ENCODE measurements at places on chromosomes 12 and 14.
A peak's percentile ranks its signal among the peaks of the same experiment; 100 is the strongest.

DNA sequence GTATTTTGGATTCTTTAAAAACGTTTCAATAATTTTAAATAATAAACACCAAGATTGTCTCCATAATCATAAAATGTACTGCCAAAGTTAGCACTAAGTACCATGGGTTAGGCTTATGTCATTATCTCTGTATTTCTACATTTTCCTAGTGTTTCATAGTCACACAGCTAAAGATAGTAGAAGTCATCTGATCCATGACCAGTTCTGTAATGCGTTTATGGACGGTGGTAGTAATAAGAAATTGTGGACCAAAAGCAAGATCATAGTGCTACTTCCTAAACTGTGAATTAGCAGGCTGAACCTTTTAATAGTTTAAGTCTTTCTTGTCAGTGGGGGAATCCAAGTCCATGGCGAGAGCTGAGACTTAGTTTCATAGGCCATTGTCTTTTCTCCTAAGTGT, 142.1 kb downstream of the AKAP6 start:
- DNase-seq = no peak

- DNase-seq = no peak
These were observed 170.2 kb upstream of the HMGA2 start for GRCh38 chr12:65653946-65654629.

GRCh38 chr12:42643881-42644579, 54.5 kb upstream of the PRICKLE1 start:
- DNase-seq = no peak

GRCh38 chr12:51846911-51847642, 1.4 kb downstream of the FIGNL2 start:
- peak; percentile 49 for DNase-seq

DNA sequence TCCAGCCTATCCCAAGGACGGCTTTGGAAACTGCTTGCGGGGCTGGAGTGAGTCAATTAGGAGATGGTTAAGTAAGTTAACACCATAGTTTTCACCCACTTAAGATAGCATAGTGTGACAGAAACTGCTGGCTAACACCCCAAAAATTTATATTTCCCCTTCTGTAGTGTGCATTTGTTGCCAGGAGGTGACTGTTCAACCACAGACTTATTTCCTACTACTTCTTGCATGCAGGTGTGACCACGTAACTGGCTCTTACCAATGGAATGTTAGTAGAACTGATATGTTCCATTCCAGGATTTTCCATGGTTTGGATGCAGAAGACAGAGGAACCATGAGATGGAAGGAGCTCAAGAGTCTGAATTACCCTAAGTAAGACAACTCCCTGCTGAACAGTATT, 52.9 kb upstream of the SLC35F4 start:
- DNase-seq = no peak

GRCh38 chr14:78863143-78863542, 693.0 kb downstream of the NRXN3 start:
- DNase-seq = no peak

DNA sequence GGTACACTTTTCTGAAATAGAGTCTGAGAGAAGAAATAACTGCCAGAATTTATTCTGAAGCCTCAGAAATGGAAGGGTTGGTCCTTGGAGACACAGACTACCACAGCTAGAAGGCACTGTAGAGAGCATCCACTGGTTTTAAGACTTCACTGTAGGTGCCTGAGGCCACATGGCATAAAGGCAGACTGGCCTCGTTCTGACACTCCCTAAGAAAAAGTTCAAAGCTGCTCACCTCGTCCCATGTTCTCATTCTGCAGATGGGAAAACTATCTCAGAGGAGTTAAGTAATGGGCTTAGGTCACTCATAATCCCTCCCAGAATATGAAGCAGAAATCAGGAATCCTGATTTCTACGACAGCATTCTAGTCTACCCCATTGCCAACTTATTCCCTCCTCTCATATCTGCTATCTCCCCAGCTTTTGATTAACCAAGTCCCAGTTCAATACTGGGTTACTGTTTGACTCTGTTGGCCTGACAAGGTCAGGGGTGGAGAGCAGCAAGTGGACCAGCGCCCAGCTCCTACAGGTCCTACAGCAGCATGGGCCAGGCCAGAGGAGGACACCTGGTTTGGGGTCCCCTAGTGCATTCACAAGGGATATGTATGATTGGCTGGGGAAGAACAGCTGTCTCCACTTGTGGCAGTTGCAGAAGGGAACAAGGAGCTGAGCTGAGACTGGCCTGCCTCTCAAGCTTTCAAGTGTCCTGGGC, 3.7 kb downstream of the ITGA5 start:
- no peak for DNase-seq

DNA sequence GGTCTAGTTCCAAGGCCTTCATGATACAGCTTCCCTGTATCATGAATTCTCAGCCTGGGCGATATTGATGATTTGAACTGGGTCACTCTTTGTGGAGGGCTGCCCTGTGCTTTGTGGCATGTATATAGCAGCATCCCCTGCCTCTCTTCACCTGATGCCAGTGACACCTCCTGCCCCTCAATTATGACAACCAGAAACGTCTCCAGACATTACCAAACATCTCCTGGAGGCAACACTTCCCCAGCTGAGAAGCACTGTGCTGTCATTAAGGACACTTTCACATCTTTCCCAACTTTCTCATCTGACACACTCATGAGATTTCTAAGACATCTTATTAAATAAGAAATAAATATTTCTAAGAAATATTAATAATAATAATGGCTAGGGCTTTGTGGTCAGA, 315.3 kb downstream of the BCL11B start:
- no peak for DNase-seq

DNA sequence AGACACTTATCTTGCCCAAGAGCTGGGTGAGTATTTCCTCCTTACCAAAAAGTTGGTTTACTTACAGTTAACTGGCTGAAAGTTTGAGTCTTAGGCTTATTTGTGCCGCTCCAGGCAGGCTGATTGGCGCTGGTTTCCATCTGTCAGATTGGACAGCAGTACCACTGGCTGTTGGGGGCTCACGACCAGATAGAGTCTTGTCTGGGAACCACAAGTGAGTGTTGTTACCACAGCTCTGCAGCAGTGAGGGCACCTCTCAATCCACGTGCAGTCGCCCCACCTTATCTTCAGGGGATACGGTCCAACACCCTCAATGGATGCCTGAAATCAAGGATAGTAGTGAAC, 58.9 kb downstream of the DDX51 start:
- DNase-seq = no peak

GRCh38 chr14:71011479-71011878, 104.2 kb downstream of the PCNX1 start:
- DNase-seq = no peak

DNA sequence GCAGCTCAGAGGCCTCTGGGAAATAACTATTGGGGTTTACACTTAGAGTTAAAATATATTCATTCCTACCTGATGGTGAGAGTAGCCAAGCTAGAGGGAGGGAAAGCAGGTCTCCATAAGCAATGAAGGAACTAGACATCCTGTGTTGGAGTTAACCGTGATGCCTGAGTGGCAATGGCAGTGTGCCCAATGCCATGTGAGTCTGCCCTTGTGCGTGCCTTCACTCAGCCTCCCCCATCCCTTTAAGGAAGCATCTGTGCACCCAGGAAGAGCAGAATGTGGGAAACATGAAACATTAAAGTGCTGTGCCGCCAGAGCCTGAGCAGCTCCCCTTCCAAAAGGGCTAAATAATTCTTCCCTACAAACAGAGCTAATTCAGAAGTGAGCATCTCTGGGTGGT, 76.3 kb downstream of the COX16 start:
- no peak for DNase-seq

- DNase-seq = no peak
These were observed 232.1 kb upstream of the SEL1L start for GRCh38 chr14:81765651-81766275.

- DNase-seq = no peak
These were observed 3.7 kb downstream of the SLC38A1 start for GRCh38 chr12:46265102-46265501.

DNA sequence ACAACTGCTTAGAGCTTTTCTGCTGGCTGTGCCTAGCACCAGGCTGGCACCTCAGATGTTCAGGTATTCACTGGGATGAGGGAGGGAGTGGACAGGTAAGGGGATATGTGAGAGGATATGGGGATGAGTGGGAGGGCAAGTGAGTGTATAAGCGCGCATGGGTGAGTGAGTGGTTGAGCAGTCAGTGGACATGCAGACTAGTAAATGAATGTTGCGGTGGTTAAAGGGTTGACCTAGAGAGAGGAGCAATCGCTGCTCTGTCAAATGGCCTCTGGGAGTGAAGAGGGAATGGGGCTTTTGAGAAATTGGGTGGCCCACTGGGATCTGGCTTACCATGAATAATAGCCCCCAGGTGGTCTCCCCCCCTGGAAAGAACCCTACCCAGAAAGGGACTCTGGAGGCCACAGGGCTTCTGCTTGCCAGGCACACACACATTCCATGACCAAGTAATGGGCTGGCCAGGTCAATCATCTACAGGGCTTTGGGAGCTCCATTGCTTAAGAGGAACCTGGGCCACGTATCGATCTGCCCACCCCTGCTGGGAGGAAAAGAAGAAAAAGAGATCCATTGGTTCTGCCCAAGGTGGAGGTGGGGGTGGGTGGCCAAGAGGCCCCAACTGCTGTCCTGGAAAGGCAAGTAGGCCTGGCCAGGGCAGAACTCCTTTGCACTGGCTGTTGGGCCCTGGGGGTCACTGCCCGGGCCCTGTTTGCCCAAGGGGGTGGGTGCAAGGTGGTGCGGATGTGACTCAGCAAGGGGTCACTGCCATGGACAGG, 30.8 kb upstream of the ZFP36L1 start:
- DNase-seq = no peak

- DNase-seq = no peak
These were observed 18.8 kb downstream of the SLC6A12 start for GRCh38 chr12:195156-195555.

DNA sequence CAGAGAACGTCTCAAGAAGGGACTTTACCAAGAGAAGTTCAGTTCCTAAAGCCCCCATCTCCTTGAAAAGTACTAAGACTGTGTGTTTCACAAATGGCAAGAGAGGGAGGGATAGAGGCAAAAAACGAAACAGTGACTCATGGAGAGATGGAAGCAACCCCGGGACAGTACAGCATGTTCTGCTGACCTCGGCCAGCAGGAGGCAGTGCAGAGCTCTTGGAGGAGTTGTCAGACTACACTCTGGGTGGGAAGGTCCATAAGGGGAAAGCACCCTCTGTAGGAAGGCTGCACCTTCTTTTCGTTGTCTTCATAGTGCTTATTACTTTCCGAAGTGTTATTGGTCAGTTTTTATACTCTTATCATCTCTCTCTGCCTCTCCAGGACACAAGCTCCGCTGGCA, 525.2 kb upstream of the CCDC196 start:
- peak; percentile 50 for DNase-seq

GRCh38 chr12:28130625-28131598, 59.3 kb upstream of the CCDC91 start:
- DNase-seq = no peak

DNA sequence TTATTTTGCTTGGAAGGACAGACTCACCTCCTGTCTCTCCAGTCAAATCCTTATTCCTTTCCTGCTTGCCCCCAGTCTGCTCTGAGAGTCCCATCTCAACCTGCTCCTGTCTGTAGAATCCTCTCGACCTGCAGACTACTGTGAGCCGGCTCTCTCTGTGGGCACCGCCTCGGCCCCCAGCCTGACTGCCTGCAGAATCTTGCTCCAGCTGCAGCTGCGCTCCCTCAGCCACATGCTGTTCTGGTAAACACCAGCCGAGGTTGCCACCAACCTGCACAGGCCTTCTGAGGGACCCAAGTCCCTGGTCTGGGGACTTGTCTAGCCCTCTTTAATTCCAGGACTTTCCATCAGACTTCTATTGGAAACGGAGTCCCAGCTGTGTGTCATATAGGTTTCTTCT, 44.8 kb upstream of the PRMT8 start:
- no peak for DNase-seq

DNA sequence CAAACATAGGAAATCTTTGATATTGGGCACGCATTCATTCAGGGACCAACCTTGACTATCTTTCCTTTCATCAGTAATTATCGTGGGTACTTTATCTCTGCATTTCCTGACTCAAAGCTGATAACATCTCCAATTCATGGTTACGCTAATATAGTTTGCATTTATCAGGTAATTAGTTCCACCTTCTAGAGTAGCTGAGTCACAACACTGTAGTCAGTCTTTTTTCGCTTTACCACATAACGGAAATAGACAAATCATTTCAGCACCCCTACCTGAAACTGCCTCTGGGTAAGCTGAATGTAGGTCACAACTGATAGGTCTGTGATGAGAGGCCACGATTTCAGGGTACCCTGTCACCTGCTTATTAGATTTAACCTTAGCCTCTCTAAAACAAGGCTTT, 36.7 kb upstream of the IL22 start:
- DNase-seq = peak; percentile 4

DNA sequence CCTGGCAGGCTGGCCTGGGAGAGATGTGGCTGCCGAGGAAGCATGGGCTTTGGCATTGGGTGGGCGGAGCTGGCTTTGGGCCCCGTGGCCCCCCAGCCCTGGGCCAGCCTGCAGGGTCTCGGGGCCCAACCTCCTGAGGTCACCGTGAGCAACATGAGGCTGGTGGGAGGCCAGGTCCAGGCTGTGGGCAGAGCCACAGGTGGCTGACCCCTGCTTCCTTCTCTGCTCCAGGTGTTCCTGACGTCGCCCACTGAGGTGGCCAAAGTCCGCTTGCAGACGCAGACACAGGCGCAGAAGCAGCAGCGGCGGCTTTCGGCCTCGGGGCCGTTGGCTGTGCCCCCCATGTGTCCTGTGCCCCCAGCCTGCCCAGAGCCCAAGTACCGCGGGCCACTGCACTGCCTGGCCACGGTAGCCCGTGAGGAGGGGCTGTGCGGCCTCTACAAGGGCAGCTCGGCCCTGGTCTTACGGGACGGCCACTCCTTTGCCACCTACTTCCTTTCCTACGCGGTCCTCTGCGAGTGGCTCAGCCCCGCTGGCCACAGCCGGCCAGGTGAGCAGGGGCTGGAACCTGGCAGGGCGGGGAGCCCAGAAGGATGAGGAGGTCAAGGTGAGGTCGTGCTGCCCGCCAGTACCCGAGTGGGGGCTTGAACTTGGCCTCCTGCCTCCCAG, 5.5 kb downstream of the SLC25A47 start:
- DNase-seq = no peak

DNA sequence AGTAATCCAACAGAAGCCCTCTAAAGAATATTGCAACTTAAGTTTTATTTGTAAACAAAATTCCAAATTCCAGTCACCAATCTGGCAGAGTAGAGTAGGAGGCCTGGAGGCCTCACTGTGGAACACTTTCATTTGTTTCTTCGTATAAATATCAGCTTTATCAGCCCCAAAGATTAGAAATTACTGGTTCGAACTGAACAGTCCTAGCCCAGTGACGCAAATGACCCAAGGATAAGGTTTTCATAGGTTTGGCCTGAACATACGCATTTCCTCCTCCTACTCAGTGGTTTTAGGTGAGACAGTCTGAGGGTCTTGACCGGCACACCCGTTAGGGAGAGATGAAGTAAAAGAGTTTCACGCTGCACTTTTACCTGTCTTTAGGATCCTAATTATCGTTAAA, 1.7 kb downstream of the CDC42BPB start:
- no peak for DNase-seq

- DNase-seq = no peak
These were observed 132.6 kb downstream of the NTS start for GRCh38 chr12:86006727-86007126.

GRCh38 chr12:114425031-114425626, 19.2 kb upstream of the TBX5 start:
- DNase-seq = no peak

Measured in activated gamma-delta T cell treated with Interleukin-2 at 50 U/mL for 16 hours (primary cell).